NCI-H2029 (cell line): ENCODE measurements at places on chromosomes 1 and 21.
A peak's percentile ranks its signal among the peaks of the same experiment; 100 is the strongest.

GRCh38 chr1:80892539-80892938 is 908.2 kb upstream of the ADGRL2 start:
- no peak for DNase-seq

GRCh38 chr21:34590520-34590919 is 24.4 kb downstream of the RCAN1 start:
- DNase-seq: peak; percentile 35

DNA sequence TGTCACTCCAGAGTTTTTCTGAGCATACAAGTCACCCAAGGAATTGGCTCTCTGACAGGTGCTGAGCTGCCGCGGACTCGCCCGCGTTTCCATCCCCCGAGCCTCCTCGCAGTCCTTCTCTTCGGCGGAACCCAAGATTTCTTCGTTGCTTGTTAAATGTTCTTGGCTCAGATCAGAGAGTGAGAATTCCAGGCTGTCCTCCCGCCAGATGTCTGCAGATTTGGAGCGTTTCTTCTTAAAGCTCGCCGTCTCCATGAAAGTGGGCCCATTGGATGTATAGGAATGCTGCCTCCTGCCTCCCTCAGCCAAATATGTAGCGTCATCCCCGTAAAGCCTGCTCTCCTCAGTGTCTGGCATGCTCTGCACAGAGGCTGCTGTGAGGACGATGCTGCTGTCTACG is 77.8 kb downstream of the TIAM1 start:
- DNase-seq: no peak

DNA sequence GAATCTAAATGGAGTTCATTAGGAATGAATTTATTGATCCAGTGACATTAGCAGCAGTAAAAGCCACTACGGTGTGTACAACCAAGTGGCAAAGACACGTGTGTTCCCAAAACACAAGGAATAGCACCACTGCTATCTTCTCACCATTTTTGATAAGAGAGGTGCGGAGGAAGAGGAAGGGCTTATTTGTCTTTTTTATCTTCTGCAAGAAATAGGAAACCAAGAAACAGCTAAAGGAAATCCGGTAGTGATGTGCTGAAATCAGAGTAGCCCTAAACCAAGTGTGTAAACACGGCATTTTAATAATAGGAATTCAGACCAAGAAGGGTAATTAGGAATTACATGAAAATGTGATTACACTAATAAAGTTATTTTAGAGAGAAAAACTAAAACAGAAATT is 9.1 kb upstream of the SCYL3 start:
- DNase-seq: no peak
